ENCODE measurements at places on chromosomes 1 and 21. TPM values are rescaled to one million over a fixed set of nuclear protein-coding genes. Genes with fewer than 3 reads are reported as not detected.

DENND2C gene
- total RNA-seq, result 3.1 TPM

GRCh38 chr1:109969907-109970306 lies 14.7 kb upstream of the AHCYL1 start:
- H3K36me3 ChIP-seq, result no peaks in the 10 kb centered on the region
- H3K4me3 ChIP-seq, result no peak overlapping the region
- no peak overlapping the region for H3K27ac ChIP-seq
- DNase-seq, result no peak

- no peak overlapping the region for H3K4me3 ChIP-seq
- H3K36me3 ChIP-seq, result no peaks in the 10 kb centered on the region
- no peak for DNase-seq
- no peaks in the 10 kb centered on the region for H3K27me3 ChIP-seq
- no peak overlapping the region for H3K27ac ChIP-seq
- no peaks in the 10 kb centered on the region for H3K4me1 ChIP-seq
Measured at GRCh38 chr1:155158991-155159390, 14.1 kb downstream of the KRTCAP2 start.

- no peak overlapping the region for H3K27ac ChIP-seq
- no peaks in the 10 kb centered on the region for H3K36me3 ChIP-seq
- peaks cover 58% of the 10 kb centered on the region for H3K27me3 ChIP-seq
- H3K4me3 ChIP-seq, result no peak overlapping the region
- no peaks in the 10 kb centered on the region for H3K4me1 ChIP-seq
Measured at GRCh38 chr1:11357276-11357675, 84.3 kb downstream of the UBIAD1 start.

- DNase-seq, result no peak
- H3K27ac ChIP-seq, result no peak overlapping the region
- no peaks in the 10 kb centered on the region for H3K36me3 ChIP-seq
Measured at GRCh38 chr1:67897270-67897949, 64.1 kb upstream of the GNG12 start.

PGLYRP4 gene
- total RNA-seq, result not detected

C1orf115 gene
- total RNA-seq, result 17.9 TPM

- H3K4me1 ChIP-seq, result no peaks in the 10 kb centered on the region
- H3K27ac ChIP-seq, result no peak overlapping the region
- peaks cover 5% of the 10 kb centered on the region for H3K36me3 ChIP-seq
- H3K4me3 ChIP-seq, result no peak overlapping the region
Measured at GRCh38 chr1:37714689-37715088, 22.4 kb downstream of the CDCA8 start.

- no peak overlapping the region for H3K27ac ChIP-seq
- DNase-seq, result no peak
- H3K4me3 ChIP-seq, result no peak overlapping the region
- no peaks in the 10 kb centered on the region for H3K27me3 ChIP-seq
- peaks cover 6% of the 10 kb centered on the region for H3K4me1 ChIP-seq
- no peaks in the 10 kb centered on the region for H3K36me3 ChIP-seq
Measured at GRCh38 chr1:205064741-205065316, 19.4 kb downstream of the TMEM81 start.

- H3K4me1 ChIP-seq, result no peaks in the 10 kb centered on the region
- H3K4me3 ChIP-seq, result no peak overlapping the region
- no peak for DNase-seq
- H3K27ac ChIP-seq, result no peak overlapping the region
- no peaks in the 10 kb centered on the region for H3K27me3 ChIP-seq
- H3K36me3 ChIP-seq, result no peaks in the 10 kb centered on the region
Measured at GRCh38 chr1:194535369-194535768, 1349.0 kb upstream of the B3GALT2 start.

PLEKHN1 gene
- total RNA-seq, result not detected

DNA sequence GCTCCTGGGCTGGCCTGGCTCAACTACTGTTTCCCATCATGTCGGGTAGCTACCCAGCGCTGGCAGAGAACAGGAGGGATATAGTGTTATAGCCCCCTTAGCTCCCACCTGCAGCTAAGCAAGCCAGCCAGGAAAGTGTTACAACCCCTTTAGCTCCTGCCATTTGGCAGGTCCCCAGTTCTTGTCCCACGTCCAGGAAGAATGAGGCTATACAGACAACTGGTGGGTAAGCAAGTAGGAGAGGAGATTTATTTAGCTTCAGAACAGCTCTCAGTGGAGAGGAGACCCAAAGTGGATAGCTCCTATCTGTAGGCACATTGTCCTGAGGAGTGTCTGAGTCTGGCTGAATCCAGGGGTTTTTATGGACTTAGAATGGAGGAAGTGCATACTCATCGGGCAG lies 741.1 kb upstream of the B3GALT2 start:
- H3K4me3 ChIP-seq, result no peak overlapping the region
- no peak for DNase-seq
- H3K27ac ChIP-seq, result no peak overlapping the region
- H3K4me1 ChIP-seq, result no peaks in the 10 kb centered on the region

OR6K3 gene
- total RNA-seq, result not detected

WNT2B gene
- total RNA-seq, result 2.0 TPM

GNAT2 gene
- total RNA-seq, result not detected

GRCh38 chr1:247358920-247359319 lies 27.3 kb upstream of the ZNF496 start:
- H3K27me3 ChIP-seq, result no peaks in the 10 kb centered on the region
- no peak for DNase-seq
- H3K4me1 ChIP-seq, result peaks cover 37% of the 10 kb centered on the region
- H3K36me3 ChIP-seq, result no peaks in the 10 kb centered on the region
- no peak overlapping the region for H3K4me3 ChIP-seq
- H3K27ac ChIP-seq, result no peak overlapping the region

- H3K4me3 ChIP-seq, result no peak overlapping the region
- H3K4me1 ChIP-seq, result peaks cover 7% of the 10 kb centered on the region
- no peak overlapping the region for H3K27ac ChIP-seq
- no peaks in the 10 kb centered on the region for H3K27me3 ChIP-seq
- H3K36me3 ChIP-seq, result no peaks in the 10 kb centered on the region
Measured at GRCh38 chr1:160588468-160588867, 9.2 kb upstream of the CD84 start.

AKNAD1 gene
- total RNA-seq, result not detected
